ENCODE measurements at places on chromosomes 2 and 18. TPM values are rescaled to one million over a fixed set of nuclear protein-coding genes. Genes with fewer than 3 reads are reported as not detected.

TMEM150A gene
- 23.1 TPM for total RNA-seq

MTHFD2 gene
- 193 TPM for total RNA-seq

CCDC141 gene
- 8.5 TPM for total RNA-seq

UGT1A7 gene
- not detected for total RNA-seq

FBLN7 gene
- 0.80 TPM for total RNA-seq

KCNG2 gene
- 0.34 TPM for total RNA-seq

SCG2 gene
- 0.07 TPM for total RNA-seq

LBH gene
- 34.7 TPM for total RNA-seq

CCBE1 gene
- total RNA-seq, result 8.0 TPM

KCNE4 gene
- not detected for total RNA-seq

CRYGD gene
- 6.3 TPM for total RNA-seq

LOXHD1 gene
- total RNA-seq, result 0.35 TPM

GKN2 gene
- total RNA-seq, result not detected

KLHL14 gene
- total RNA-seq, result 4.8 TPM

MATN3 gene
- 9.1 TPM for total RNA-seq

SOCS6 gene
- total RNA-seq, result 14.5 TPM

FBXO36 gene
- total RNA-seq, result 4.0 TPM

PRSS56 gene
- total RNA-seq, result not detected

SCYGR6 gene
- not detected for total RNA-seq

PCARE gene
- total RNA-seq, result not detected

UGT1A4 gene
- total RNA-seq, result not detected

DYTN gene
- not detected for total RNA-seq

APOB gene
- total RNA-seq, result 1.5 TPM

LYPD6B gene
- 1.6 TPM for total RNA-seq

ERBB4 gene
- total RNA-seq, result 1.8 TPM

FAP gene
- total RNA-seq, result not detected

ARHGEF33 gene
- 0.57 TPM for total RNA-seq

NT5C1B gene
- not detected for total RNA-seq

TUBA3E gene
- 0.18 TPM for total RNA-seq

PDCD1 gene
- total RNA-seq, result 0.30 TPM

Measured in WTC11 (cell line).